ENCODE measurements at places on chromosomes 5 and 9.

DNA sequence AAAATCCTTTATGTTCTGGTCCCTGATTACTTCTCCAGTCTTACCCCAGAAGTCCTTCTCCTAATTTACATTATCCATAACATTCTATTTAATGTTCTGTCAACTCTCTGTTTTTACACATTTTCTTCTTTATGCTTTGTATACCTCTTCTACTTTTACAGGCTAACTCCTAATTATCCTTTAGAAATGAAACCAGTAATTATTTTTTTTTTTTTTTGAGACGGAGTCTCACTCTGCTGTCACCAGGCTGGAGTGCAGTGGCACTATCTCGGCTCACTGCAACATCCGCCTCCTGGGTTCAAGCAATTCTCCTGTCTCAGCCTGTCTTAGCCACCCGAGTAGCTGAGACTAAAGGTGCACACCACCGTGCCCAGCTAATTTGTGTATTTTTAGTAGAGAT is 9.0 kb downstream of the CENPK start:
- no peak for DNase-seq

GRCh38 chr9:111078391-111079038 is 40.2 kb upstream of the LPAR1 start:
- no peak for DNase-seq

- no peak for DNase-seq
These were observed 252.6 kb upstream of the IRX4 start for GRCh38 chr5:2135354-2135753.

- no peak for DNase-seq
These were observed 466.2 kb downstream of the ENC1 start for GRCh38 chr5:74174366-74174765.

GRCh38 chr9:116269250-116269649 is 115.7 kb downstream of the PAPPA start:
- DNase-seq: no peak

DNA sequence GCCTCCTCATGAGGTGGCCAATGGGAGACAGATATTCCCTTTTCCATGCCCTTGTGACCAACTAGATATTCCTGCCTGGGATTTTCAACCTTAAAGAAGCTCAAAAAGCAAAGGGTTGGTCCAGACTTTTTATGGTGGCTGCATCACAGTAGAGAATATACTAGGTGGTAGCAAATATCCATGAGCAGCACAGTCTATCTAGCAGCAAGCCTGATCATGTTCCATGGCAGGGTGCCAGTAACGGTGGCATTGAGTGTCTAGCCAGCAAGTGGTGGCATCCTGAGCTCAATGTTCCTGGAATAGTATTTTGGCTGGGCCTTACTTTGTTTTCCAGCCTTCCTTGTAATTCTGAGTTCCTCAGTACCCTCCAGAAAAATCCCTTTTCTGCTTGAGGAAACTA is 25.8 kb downstream of the CDC25C start:
- no peak for DNase-seq

DNA sequence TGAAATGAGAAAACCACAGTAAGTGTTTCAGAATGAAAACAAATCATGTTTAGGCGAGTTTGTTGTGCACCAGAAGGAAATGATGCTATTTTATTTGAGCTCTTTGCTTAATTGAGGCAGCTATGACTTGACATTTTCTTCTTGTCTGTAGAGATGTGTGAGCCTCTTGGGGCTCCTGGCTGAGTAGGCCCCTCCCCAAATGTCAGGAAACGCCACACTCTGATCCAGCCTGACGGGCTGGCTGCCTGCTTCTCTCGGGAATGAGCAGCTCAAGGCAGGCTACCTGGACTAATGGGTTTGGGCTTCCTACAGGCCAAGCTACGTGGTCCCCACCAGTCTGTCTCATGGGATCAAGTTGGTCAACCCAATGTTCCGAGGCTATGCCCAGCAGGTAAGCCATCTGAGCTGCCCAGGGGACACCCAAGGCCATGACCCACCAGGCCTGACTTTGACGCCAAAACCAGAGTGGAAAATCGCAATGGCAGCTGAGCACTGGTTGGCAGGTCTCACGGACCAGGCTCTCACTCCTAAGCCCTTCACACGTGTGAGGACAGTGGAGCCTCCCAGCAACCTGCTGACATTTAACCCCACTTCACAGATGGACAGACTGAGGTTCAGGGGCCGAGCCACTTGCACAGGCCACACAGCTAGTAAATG is 29.9 kb downstream of the USP20 start:
- DNase-seq: no peak

GRCh38 chr5:169389318-169389717 is 88.4 kb upstream of the SLIT3 start:
- no peak for DNase-seq

DNA sequence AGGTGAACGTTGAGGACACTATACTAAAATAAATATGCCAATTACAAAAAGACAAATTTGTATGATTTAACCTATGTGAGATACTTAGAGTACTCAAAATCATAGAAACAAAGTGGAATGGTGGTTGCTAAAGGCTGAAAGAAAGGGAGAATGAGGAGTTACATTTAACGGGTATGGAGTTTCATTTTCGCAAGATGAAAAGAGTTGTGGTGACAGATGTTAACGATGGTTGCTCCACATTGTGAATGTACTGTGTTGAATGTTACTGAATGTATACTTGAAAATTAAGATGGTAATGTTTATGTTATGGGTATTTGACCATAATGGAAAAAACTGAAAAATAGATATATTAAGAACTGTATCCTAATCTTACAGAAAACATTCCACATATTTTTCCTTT is 51.3 kb upstream of the MOCS2 start:
- DNase-seq: no peak

GRCh38 chr5:111158105-111158744 is 66.0 kb upstream of the CAMK4 start:
- peak; percentile 66 for DNase-seq

DNA sequence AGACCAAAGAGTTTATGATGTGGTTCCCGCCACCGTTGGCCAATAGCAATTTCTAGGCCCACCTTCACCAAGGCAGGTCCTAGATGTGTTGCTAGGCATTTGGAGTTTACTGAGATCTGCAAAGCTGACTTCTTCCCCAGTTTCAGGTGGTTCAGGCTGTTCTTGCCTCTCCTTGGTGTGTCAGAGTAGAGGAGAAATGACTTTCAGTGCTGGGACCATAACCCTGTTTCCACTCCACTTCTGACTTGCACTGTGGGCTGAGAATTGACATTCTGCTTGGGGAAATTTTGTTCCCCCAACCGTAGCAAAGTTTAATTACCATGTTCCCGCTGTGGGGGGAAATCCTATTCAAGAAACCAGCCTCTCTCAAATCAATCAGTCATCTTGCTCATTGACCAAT is 128.0 kb upstream of the GABRP start:
- no peak for DNase-seq

DNA sequence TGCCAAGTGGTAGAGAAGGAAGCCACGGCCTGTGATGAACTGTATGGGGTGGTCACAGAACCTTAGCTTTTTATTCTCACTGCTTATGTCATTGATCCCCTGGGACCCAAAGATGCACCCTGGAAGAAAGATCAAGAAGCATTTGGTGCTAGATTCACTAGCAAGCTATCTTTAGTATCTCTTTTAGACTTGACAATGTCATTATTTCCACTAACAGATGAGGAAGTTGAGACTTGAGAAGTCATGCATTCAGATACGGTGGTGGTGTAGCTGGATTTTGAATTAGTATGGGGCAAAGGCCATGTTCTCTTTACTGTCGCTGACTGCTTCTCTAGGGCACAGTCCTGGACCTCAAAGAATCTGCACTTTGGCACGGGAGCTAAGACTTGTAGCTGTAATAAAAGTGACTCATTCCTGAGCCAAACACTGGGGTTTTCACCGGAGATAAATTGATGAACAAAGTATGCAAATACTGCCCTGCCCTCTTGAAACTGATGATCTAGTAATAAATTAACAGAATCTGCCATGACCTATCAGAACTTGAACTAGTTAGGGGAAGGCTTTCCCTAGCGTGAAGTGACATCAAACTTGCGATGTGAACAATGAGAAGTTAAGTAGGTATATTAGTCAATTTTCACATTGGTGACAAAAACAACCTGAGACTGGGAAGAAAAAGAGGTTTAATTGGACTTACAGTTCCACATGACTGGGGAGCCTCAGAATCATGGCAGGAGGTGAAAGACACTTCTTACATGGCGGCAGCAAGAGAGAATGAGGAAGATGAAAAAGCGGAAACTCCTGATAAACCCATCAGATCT is 5.4 kb downstream of the GDA start:
- DNase-seq: no peak

DNA sequence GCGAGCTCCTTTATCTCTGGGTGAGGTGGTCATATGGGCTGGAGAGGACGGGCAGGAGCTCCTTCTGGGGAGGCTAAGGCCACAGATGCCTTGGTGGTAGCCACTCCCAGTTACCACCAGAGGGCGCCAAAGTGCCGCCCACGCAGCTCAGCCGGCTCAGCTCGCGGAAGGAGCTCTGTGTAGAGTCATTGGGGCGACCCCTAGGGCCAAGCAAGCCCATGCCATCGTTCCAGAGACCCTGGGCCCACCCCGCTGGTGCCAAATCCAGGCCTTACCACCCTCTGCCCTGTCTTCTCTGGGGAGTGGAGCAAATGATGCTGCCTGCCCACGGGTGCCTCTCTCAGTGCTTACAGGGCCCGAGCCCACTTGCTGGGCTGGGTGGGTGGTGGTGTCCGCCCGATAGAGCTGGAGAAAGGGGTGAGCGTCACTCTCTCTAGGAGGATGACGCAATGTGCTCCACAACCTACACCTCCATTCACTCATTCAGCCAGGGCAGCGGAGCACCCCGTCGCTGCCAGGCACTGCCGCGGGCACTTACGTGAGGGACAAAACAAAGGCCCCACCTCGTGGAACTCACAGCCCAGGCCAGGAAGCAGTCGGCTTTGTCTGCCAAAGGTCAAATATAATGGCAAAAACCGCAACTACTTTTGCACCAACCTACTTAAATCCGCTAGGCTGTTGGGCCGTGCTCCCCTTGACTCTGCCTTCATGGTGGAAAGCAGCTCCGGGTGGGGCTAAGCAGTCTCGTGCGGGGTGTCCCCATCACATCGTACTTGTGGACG is 13.8 kb downstream of the TSPAN17 start:
- DNase-seq: peak; percentile 77

- DNase-seq: no peak
These were observed 232.3 kb downstream of the TLR4 start for GRCh38 chr9:117936185-117937130.

GRCh38 chr5:151095341-151096000 is 14.6 kb upstream of the TNIP1 start:
- no peak for DNase-seq

DNA sequence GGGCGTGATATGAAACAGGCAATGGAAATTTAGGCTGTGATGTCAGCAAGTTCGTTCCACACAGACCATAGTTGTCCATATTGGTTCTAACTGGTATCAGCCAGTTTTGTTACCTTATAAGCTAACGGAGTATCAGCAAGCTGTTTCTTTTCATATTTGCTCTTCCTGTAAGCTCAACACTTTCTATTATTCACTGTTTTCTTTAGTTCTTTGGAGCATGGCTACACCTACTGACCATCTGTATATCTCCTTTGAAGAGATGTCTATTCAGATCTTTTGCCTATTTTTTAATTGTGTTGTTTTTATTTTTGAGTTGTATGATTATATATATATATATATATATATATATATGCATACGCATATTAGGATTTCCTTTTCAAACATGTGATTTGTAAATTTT is 1057.2 kb upstream of the CDH10 start:
- no peak for DNase-seq

DNA sequence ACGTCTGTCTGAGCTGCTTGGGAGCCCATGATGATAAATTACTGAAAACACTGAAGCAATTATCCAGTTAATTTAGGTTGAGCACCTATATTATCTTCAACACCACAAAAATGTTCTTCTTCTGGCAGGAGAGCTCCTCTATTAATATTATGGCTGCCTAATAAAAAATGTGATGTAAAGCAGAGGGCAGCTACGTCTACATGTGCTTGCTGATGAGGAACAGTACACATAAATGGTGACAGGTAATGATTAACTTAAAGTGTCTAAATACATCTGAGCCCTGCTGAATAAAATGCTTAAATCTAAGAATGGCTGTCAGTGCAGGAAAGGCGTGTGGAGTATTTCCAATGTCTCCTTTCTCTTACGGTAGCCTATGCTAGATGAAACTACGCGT is 131.3 kb upstream of the NR3C1 start:
- DNase-seq: no peak

- no peak for DNase-seq
These were observed 216.8 kb downstream of the SEMA5A start for GRCh38 chr5:9329125-9329524.

DNA sequence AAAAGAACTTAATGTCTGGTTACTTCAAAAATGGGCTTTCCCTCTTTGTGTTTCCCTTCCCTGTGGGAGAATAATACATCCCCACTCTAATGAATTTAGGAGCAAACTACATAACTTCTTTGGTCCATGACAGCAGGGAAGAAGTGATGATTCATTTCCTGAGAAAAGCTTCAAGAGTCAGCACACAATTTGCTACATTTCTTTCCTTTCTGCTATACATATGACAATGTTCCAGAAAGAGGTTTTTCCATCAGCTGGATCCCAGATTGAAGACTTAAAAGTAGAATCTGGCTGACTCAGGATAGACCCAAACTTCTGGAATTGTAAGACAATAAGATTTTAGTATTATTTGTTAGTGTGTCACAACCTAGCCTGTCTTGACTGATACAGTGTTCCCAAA is 126.1 kb downstream of the DRD1 start:
- DNase-seq: no peak

DNA sequence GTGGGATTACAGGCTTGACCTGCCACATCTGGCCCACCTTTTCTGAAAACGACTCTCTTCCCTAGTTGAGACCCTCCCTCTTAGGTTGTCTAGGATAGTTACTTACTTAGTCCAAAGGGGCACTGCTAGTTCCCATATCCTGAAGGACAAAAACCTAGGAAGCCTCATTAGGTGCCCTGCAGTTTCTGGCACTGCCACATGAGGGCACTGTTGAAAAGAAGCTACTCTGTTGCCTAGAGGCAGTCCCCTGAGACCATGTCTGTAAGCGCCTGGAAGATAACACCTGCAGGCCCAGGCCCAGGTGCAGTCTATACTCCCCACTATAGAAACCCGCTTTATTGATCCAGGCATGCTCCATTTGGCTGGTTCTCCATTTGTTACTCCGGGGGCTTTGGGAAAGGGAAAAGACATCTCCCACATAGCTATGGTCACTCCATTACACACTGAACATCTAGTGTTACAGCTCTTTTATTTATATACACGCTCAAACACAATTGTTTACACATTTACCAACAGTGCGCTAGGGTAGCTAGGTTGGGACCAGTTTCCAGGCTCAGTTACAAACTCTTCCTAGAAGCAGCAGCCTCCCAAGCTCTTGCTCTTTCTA is 73.4 kb upstream of the PPARGC1B start:
- peak; percentile 40 for DNase-seq

DNA sequence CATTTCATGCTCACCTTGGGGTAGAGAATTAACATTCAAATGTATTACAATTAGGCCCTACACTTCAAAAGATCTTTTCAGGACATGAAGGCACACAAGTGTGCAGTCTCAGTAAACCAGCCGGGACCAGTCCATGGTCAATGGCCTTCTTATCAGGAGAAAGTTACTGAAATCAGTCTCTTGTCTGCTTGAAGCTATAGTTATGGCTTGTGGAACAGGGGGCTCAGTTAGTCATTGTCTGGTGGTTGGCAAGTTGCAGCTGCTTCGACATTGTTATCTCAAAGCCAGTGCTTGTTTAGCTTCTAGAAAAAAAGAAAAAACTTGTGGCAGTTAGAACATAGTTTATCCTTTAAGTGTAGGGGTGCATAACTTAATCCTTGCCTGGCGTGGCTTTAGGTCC is 213.1 kb upstream of the ACO1 start:
- DNase-seq: no peak

Measured in activated T-cell treated with anti-CD3 and anti-CD28 coated beads for 48 hours (primary cell).